Inflammatory macrophage treated with lipopolysaccharide for 1 hour (primary cell): ENCODE measurements at places on chromosomes 7 and 10.

DNA sequence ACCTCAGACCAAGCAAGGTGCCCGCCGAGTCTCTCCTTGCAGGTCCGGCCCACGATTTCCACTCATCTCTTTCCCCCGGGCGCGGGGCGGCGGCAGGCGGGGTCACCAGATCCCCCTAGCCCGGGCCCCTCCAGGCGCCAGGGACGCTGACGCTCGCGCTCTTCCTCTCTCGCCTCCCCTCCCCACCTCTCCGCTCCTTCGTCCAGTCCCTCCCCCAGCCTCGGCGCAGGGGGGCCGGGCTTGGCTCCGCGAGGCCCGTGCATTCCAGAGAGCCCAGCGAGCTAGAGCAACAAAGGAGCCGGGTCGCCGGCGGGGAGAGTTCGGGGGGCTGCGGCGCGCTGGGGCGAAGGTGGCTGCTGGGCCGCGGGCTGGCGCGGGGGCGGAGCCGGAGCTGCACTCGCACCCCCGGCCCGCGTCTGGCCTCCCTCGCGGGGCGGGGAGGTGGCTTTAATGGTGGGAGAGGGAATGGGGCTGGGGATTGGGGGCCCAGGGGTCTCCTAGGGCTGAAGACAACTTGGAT lies at the start of gene SMO:
SMO (plus strand) TSS at position 262 of the 520 bp plus-strand sequence. CDS start 519 bp downstream, outside the sequence.
- no peak for DNase-seq

DNA sequence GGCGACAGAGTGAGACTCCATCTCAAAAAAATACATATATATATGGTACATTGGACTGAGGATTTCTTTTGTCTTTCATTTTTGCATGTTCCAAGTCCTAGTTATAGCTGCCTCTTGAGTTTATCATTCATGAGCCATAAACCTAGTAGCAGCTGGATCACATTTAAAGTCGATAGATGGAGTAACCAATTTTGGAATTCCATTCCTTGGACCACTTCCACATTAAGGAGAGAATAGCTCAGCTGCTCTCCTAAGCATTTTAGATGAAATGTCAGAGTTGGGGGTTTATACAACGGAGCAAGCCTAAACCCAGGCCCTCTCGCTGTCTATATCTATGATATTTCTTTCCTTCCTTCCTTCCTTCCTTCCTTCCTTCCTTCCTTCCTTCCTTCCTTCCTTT lies 141.2 kb downstream of the LYZL1 start:
- DNase-seq = no peak

DNA sequence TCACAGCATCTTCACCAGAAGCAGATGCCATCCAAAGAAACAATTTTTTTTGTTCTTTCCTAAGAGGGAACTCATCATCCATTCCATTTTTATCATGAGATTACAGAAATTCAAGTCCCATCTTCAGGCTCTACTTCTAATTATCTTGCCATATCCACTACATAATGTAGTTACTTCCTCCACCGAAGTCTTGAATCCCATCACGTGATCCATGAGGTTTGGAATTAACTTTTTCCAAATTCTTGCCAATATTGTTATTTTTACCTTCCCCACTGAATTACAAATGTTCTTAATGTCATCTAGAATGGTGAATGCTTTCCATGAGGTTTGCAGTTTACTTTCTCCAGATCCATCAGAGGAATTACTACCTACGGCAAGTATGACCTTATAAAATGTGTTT lies 1014.7 kb upstream of the LRRN3 start:
- no peak for DNase-seq

GRCh38 chr7:141225916-141226618 lies 152.2 kb downstream of the TMEM178B start:
- DNase-seq = no peak

DNA sequence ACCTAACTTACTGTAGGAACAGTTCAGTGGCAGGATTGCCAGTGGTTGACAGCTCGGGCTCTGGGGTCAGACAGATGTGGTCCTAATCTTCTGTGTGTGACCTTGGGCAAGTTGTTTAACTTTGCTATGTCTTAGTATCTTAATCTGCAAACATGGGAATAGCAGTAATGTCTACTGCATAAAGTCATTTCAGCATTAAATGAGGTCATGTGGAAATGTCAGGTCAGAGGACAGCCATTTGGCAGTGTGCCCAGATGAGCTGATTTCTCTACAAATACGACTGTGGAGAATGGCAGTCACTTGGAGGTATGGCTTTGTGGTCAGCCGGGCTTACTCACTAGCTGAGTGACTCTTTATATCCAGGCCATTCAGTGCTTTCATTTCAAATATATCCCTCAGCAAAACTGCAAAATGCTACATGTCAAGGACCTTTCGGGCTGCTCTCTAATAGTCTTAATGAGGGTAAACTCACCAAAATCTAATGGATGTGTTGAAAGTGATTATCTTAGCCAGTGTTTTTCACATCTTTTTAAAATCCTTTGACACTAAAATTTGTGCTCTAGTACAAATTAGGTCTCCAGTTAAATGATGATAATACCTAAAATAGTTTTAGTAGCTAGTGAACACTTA lies 171.4 kb downstream of the ST7 start:
- peak; percentile 86 for DNase-seq

GRCh38 chr7:155270861-155271260 lies 26.8 kb upstream of the INSIG1 start:
- DNase-seq = no peak

DNA sequence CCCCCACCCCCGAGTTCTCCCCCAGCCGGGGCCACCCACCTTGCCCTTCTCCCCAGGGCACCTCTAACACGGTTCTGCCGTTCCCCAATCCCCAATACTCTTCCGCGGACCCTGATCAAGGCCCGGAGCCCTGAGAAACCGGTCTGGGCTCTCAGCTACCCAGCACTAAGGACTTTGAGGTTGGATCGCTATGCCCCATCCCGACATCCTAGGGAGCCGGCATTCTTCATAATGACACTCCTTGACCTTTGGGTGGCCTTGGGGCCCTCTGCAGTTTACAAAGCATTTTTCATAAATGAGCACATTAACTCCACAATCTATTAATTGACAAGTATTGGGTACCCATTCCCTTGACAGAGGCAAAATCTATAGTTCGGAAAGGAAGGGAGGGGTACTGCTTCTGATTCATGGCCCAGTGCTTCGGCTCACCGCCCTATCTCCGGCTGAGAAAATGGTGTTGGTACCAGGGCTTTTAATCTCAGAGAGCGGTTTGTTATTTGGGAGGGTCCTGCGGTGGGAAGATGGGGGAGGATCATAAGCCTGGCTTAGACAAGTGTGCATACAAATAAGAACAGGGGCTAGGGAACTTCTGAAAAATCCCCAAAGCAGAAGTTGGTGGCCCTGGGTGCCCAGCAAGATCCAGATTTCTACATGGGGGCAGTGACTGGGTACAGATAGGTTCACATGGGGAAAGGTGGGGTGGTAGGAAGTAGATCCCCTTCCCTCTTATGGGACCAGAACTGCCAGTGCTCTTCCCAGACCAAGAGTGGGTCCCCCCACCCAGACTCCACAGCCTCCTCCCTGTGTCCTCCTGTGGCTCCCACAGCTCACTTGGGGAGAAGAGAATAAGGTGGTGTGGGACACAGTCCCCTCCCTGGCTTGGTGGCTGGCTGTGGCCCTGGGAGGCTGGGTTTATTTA lies 3.2 kb downstream of the IMPDH1 start:
- peak; percentile 84 for DNase-seq

DNA sequence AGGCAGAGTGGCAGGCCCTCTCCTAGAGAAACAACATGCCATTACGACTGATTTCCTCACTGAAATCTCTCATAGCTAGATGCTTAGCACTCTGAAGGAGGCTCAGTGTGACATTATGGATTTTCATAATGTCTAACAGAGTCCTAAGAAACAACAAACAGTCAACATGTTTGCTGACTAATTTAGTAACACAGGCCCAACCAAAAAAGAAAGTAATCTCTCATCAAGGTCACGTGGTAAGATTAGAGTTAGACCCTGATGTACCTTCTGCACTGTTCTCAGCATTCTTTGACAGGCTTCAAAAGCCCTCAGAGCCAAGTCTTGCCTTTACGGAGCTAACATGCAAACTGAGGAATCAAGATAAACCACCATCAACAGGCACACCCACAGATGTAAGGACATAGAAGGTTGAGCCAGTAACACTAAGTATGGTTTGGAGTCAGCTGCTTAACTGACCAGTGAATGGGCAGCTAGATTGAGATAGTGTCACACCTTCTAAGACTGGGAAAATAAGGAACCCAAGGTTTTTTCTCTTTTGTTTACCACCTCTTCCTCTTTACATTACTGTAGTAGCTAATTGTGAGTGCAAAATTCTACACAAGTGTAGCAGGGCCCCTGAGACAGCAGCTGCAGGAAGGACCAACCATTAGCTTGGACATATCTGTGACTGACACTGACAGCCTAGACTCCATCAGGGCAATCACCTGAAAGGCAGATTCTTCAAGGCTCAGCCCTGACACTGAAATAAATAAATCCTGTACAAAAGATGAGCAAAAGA lies 15.3 kb upstream of the KCNIP2 start:
- DNase-seq = no peak
